ENCODE measurements at places on chromosomes 12 and 14.

GRCh38 chr14:91636604-91637003 is 95.3 kb downstream of the CATSPERB start:
- DNase-seq = no peak

GRCh38 chr14:103741876-103742275 is 26.3 kb downstream of the ZFYVE21 start:
- no peak for DNase-seq

DNA sequence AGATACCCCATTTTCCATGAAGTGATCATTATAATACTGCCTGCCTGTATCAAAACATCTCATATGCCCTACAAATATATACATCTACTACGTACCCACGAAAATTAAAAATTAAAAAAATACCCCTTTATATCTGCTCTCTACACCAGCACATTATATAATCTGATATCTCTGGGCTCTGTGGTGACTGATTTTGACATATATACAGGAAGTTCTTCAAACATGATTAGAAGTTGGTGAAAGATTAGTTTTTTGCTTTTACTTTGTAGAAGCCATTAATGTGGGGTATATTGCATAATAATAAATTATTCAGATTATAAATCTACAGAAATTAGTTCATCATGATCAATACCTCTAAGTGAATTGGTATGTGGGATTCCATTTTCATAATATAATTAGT is 126.7 kb upstream of the MDM1 start:
- no peak for DNase-seq

DNA sequence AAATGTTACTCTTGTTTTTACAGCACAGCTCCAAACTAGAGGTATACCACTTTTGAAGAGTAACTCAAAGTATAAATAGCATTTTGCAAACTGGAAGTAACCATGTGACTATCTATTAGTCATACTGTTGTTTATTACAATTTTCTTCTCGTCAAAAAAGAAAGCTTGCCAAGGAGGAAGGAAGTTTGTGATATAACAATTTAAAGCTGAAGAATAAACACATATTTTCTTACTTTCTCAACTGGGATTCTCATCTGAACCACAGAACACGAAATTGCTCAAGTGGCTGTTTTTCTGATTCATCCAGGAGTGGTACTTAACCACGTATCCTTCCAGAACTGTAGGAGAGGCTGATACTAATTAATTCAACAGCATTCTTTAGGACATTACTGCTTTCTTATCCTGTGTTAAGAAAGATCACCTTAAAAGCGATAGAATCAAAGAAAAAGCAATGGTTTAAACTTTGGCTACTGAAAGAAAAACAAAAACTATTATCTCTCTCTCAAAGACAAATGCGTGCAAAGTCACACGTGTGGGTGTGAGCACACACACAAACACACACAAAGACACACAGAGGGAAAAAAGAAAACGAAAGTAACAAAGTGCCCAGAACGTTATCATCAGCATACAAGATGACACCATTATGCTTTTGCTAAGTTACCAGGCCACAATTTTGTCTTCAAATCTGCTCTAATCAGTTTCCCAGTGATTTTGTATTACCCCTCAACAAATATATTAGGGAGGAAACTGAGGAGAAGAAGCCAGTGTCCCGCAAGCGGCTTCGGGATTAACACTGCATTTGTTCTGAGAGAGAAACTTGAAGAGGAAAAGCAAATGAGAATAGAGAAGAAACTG is at the start of gene CLEC2B:
CLEC2B (minus strand) TSS at position 48 of the 855 bp plus-strand sequence.
- DNase-seq = peak; percentile 53

GRCh38 chr12:67981287-67982162 is 7.7 kb upstream of the IFNG-AS1 start:
- peak; percentile 97 for DNase-seq

DNA sequence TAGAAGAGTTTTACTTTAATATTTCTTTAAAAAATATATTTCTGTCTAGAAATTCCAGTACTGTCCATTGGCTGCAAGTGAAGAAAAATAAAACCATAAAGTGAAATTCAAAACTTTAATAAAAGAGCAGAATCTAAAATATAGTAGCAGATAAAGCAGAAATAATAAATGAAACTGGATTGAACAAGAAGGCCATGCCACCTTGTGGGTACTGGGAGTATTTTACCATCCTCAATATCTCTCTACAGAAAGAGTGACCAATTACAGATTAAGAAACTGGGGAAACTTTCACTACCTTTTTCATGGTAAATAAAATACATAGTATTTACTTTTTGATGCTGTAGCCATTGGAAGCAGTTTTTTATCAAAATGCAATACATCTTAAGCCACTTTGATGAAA is 220.5 kb downstream of the BCAT1 start:
- DNase-seq = peak; percentile 28

GRCh38 chr12:92085736-92086040 is 60.0 kb downstream of the BTG1 start:
- no peak for DNase-seq
